ENCODE measurements at places on chromosomes 7 and 10.
A peak's percentile ranks its signal among the peaks of the same experiment; 100 is the strongest.

DNA sequence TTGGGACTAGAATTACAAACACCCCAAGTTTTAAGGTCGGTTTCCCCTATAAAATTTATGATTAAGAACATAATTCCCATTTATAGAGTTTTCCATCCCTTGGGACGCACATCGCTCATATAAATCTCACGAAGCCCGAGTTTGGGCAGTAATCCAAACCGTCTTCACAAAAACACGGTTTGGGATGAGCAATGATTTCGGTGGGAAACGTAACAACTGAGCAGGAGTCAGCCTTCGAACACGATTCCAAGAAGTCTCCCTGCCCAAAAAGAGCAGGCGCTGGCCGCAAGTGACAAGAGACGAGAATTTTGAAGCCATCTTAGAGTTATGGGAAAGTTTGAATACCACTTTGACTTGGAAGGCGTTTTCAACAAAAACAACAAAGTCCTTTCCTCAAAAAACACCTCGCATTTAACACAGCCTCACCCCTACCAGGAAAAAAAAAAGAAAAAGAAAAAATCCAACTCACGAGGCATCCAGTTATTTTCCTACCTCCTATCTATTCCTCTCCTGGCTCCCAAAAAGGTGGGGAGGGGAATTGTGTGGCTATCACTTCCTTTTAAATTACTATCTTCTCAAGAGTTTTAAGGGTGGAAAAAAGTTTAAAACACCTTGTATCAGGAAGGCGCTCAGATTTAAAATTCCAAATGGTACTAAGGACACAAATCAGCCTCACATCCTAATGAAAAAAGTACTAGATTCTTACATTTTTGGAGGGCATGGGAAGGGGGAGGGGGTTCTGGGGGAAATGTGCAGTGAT, 1.6 kb downstream of the SEPHS1 start:
- DNase-seq = peak; percentile 25

GRCh38 chr7:151644554-151644953, 124.9 kb upstream of the RHEB start:
- DNase-seq = no peak

GRCh38 chr10:76974017-76974691, 663.5 kb downstream of the KCNMA1 start:
- no peak for DNase-seq

- DNase-seq = no peak
Measured at GRCh38 chr10:624312-624604, 65.2 kb downstream of the DIP2C start.

DNA sequence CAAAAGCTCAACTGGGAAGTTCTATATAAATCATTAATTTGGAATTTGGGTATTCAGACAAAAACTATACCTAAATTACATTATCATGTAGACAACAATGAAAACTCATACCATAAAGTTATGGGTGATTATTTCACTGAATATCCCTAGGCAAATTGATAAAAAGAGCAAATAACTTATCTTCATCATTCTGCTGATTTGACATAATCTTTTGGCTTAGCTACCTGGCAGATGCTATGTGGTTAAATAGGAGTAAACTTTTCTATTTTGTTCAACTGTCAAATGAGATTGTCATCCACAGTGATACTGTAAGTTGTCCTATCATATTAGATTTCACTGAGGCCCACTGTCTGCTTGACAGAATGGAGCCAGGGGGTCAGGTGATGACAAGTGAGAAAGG, 148.9 kb upstream of the FEZF1 start:
- DNase-seq = no peak

DNA sequence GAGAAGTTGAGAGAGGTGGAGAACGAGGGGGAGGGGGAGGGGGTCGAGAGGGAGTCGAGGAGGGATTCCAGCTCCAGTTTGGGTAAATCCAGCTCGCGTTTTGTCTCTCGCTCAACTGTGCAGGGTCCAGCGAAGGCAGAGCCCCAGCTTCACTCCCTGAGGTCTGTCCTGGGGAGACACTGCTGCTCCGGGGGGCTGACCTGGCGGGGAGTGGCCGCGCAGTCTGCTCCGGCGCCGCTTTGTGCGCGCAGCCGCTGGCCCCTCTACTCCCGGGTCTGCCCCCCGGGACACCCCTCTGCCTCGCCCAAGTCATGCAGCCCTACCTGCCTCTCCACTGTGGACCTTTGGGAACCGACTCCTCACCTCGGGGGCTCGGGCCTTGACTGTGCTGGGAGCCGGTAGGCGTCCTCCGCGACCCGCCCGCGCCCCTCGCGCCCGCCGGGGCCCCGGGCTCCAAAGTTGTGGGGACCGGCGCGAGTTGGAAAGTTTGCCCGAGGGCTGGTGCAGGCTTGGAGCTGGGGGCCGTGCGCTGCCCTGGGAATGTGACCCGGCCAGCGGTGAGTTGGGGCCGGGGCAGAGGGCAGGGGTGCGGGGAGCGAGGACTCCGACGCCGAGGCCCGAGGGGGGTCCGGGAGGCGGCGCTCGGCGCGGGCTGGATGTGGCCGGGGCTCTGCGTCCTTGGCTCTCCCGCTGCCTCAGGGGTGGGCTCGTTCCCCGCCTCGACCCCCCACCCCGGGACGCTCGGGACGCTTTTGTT, at the start of gene TET1:
Gene TET1, plus strand, starts transcription at position 152 of the 757 bp plus-strand sequence. CDS start 12,002 bp downstream, outside the sequence.
- DNase-seq = no peak

DNA sequence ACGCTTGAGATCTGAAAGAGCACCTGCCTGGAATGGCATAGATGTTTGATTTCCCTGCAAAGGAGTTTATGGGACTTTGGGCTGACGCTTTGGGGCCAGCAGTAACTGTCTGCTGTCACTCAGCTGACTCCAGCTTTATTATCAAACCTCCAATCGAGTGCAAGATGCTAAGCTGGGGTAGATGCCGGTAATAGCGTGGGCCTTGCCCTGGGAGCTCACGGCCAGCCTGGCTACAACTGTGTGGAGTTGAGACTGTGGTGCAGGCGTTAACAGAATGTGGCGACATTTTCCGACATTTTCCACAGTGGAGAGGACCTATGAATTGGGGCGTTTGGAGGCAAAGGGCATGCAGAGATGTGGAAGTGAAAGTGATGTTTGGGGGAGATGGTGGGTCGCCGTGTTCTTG, 1.3 kb downstream of the CHST12 start:
- no peak for DNase-seq

GRCh38 chr7:134699899-134700298, 53.2 kb downstream of the BPGM start:
- DNase-seq = no peak

DNA sequence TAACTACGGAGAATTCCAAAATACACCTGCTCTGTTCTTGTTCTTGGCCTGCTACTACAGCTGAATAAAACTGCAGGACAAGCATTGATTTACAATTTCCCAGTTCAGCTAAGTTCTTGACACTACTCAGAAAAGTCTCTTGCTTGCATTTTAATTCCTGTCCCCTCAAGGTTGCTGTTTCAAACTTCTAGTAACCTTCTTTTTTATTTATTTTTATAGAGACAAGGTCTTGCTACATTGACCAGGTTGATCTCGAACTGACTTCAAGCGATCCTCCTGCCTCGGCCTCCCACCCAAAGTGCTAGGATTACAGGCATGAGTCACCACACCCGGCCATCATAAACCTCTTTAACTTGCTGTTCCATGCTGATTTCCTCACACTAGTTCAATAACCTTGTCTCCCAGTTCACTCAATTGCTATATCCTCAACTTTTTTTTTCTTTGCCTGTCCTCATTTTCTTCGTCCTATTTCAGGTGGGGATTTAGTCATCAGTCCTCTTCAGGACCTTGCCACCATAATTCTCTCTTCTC, 79.9 kb downstream of the ARHGAP21 start:
- no peak for DNase-seq

GRCh38 chr10:96743988-96744585, 23.8 kb upstream of the PIK3AP1 start:
- DNase-seq = no peak

DNA sequence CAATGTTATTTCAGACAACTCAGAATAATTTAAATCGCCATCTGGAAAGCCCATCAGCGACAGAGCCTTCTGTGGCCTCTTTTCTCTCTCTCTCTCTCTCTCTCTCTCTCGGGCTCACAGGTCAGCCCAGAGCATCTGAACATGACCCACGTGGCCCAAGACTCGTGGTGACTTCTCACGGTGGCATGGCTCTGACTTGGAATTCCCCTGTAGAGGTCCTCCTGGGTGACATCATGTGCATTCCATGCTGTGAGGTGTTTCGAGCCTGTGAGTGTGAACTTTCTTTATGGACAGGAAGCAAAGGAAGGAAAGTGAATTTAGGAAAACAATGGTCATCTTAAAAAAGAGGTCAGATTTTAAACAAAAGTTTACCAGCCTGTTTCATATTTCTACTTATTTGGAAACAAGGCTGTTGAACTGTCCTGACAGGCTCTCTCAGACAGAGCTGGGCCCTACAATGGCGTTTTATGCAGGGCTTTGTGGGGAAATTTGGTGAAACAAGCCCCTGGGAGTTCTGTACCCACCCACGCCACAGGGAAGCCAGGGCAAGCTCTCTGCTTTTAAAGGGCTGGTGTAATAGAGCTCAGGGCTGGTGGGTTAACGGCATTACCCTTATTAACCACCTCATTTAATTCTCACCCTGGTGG, 359.7 kb upstream of the ZNF32 start:
- DNase-seq = no peak

- no peak for DNase-seq
Measured at GRCh38 chr10:70699659-70700174, 27.4 kb downstream of the ADAMTS14 start.

GRCh38 chr10:86871563-86872183, 85.7 kb downstream of the MMRN2 start:
- no peak for DNase-seq

- DNase-seq = no peak
Measured at GRCh38 chr10:84108797-84109196, 30.5 kb upstream of the GHITM start.

GRCh38 chr10:44982496-44982895, 3.9 kb upstream of the DEPP1 start:
- no peak for DNase-seq

DNA sequence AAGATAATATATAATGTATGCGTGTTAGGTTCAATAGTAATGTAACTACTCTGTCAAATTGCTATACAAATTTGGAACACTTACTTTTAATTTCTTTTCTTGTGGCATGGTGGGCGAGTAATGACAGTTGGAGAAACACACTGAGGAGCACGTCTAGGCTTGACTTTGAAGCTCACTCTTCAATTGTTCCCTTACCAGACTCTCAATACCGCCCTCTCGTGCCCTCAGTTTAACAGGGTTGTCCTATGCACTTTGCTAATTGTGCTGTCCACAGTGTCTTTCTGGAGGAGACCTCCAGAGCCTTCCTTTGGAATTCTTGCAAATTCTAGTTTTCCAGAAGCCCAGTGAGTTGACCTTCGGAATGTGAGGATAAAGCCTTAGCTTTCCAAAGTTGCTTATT, 107.2 kb upstream of the RELN start:
- DNase-seq = peak; percentile 69

DNA sequence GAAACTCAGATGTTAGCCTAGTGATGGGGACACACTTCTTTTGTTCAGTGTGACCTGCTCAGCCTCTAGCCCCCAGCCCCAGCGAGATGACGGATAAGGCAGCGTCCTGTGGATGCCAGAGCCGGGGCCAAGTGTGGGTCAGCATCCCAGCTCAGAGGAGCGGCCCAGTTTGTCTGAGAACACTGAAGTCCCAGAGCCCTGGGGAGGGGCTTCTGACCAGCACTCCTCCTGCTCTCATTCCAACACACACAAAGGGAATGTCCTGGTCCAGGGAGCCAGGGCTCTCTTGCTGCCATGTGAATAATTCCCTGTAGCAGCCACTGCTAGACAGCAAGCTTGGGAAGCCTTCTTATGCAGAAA, 4.5 kb upstream of the ATP6V0E2 start:
- no peak for DNase-seq

- DNase-seq = no peak
Measured at GRCh38 chr7:149846021-149846420, 7.8 kb downstream of the ZNF862 start.

- no peak for DNase-seq
Measured at GRCh38 chr7:157552295-157552993, 215.6 kb downstream of the DNAJB6 start.

- peak; percentile 29 for DNase-seq
Measured at GRCh38 chr7:92150450-92151017, 16.3 kb upstream of the CYP51A1 start.

- no peak for DNase-seq
Measured at GRCh38 chr10:118238573-118239235, 103.4 kb downstream of the FAM204A start.

DNA sequence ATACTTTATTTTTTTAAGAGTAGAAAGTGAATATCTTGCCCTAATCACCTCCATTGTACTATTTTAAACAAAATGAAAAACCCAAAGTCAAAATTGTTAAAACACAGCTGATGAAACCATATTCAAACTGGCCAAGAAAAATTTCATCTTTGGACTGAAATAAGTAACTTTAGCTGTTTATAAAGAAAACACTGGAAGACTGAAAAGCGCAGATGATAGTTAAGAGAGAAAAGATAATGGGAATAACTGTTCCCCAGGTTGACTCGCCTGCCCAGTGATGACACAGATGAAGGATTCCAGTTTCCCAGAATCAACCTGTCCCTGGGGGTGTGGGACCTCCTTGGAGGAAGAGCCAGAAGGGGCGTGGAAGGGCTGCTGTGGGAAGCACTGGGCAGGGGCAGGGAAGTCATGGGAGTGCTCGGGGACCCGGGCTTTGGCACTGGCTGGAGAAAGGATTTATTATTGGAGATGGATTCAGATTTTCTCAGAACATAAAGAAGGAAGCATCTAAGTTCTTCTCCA, 43.1 kb downstream of the DENND2A start:
- no peak for DNase-seq

GRCh38 chr7:240887-241421, 48.6 kb downstream of the FAM20C start:
- no peak for DNase-seq

DNA sequence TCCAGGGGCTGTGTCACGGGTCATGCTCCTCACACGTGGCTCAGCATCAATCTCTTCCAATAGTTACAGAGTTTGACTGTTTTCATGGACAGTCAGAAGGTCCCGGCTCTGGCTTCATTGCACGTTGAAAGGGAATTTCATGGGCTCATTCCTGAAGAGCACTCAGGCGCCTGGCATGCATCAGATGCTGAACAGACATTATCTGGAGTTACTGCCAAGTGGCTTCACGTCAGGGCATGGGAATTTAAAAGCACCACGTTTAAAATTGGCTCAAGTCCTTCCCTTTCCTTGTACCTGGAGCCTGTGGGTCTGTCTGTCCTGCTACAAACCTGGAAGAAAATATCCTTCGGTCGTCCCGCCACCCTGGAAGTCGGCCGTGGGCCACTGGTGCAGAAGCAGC, 50.4 kb downstream of the CFAP46 start:
- DNase-seq = no peak

All from NCI-H1694 (cell line).